ENCODE measurements at places on chromosomes 2 and 18.

- no peak for DNase-seq
Observed at GRCh38 chr18:39752351-39752750, 2186.8 kb upstream of the CELF4 start.

DNA sequence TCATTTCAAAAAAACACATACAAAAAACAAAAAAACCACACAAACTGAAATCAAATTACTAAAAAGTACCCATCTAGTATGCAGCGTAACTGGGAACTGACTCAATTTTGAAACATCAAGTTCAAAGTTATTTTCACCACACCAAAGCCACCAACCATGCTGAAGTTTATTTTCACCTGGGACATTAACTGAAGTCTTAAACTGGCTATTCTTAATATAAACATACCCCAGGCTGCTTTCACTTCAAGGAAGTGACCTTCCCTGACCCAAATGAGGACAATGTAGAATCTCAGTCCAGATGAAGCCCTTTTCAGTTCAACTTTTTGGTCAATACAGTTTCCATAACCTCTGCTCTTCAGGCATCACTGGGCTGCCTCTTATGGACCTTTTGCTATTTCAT lies 84.6 kb downstream of the PIGN start:
- no peak for DNase-seq

- no peak for DNase-seq
Observed at GRCh38 chr2:58512878-58513277, 271.8 kb upstream of the FANCL start.

DNA sequence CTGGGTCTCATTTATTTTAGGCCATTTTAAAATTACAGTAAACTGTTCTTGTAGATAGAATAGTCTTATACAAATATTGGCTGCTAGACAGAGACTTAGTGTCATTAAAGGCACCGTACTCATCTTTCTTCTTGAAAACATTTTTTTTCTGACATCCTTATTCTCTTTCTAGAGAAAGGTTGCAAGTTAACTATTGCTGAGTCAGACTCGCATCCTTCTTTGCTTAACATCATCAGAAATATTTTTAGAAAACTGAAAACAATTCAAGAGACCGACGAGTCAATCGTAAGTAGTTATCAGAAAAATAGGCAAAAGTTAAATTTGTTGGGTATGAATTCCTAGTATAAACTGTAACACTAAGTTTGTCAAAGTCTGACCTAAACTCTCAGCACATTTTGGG lies 72.2 kb downstream of the HNMT start:
- DNase-seq: no peak

DNA sequence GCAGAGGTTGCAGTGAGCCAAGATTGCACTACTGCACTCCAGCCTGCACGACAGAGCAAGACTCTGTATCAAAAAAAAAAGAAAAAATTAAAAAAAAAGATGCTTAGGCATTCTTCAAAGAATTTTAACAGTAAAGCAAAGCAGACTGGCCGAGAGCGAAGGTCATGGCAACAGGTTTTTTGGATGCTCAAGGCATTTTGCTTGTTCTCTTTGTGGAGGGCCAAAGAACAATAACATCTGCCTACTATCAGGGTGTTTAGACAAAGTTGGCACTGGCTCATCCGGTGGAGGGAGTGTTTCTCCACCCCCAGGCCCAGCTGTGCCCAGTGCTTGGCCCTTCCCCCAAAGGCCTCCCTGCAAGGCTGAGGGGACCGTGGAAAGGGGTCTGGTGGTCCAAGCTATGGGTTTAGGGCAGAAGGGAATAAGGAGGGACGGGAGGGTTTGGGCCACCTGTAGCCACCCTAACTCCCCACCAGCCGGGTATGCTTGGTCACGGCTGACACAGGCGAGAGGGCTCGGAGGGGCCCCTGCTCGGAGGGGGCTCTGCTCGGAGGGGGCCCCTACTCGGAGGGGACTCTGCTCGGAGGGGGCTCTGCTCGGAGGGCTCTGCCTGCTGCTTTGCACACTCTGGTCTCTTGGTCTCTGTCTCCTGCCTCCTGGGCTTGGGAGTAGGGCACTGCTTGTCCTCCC lies 26.7 kb upstream of the ALLC start:
- DNase-seq: no peak
